H9 (cell line): ENCODE measurements at places on chromosomes 5 and 9.

GRCh38 chr5:15501091-15501791 lies 1.3 kb downstream of the FBXL7 start:
- H3K36me3 ChIP-seq: no peaks in the 10 kb centered on the region; the same call in 2 of the 3 replicates
- no peak overlapping the region for H3K27ac ChIP-seq
- peak overlapping the region; percentile 89 for H3K4me3 ChIP-seq
- H3K27me3 ChIP-seq: no peaks in the 10 kb centered on the region
- peak; percentile 75 for DNase-seq
- no peaks in the 10 kb centered on the region for H3K4me1 ChIP-seq

- no peaks in the 10 kb centered on the region for H3K4me1 ChIP-seq
- peak; percentile 10 for DNase-seq
- no peaks in the 10 kb centered on the region for H3K27me3 ChIP-seq
- no peak overlapping the region for H3K4me3 ChIP-seq
These were observed 13.3 kb downstream of the OR13J1 start for GRCh38 chr9:35856882-35857281.

GRCh38 chr5:124236361-124237205 lies 509.9 kb downstream of the ZNF608 start:
- H3K27me3 ChIP-seq: no peaks in the 10 kb centered on the region
- H3K36me3 ChIP-seq: peaks cover 2% of the 10 kb centered on the region; the same call in 1 of the 2 replicates
- no peak overlapping the region for H3K27ac ChIP-seq
- H3K4me3 ChIP-seq: no peak overlapping the region

DNA sequence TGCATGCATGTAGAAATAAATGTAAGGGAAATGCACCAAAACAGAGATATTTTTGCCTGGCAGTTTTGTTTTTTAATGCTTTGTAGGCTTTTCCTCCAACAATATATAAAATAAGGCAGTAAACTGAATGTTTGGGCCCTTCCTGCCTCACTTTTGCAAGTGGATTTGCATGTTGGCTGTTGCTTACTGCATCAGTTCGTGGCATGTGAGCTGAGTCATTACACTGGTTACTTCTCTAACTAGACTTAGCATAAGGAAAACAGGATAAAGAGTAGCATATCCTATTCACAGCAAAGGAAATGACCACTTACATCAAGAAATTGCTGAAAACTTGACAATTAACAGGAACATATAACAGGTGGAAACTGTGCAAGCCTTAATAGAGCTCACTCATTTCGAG lies 113.4 kb downstream of the TLE1 start:
- H3K27me3 ChIP-seq: no peaks in the 10 kb centered on the region
- no peak overlapping the region for H3K4me3 ChIP-seq
- no peak for DNase-seq
- H3K4me1 ChIP-seq: peaks cover 5% of the 10 kb centered on the region; the same call in 1 of the 2 replicates
- H3K27ac ChIP-seq: no peak overlapping the region

DNA sequence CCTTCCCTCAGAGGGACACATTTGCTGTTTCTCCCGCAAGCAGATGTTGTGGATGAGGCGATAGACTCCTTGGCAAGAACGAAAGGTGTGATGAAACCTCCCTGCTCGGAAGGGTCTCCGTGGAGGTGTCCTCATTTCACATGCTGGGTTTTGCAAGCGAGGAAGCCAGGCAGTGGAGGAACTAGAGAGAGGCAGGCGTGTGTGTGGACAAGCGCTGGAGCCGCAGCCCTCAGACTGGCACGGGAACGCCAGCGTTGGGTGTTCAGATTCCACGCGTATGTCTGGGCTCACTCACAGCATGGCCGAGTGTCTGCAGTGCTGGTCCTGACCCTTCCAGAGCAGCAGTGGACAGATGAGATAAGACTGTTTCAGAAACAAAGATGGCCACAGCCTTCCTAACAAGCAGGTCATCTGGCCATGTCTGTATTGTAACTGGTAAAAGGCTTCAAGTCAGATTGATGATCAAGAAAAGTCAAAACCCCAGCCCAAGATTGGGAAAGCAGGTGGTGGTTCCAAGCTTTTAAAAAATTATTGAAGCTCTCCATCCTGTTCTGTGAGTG lies 35.0 kb upstream of the NCS1 start:
- peaks cover 20% of the 10 kb centered on the region; the same call in 1 of the 2 replicates for H3K4me1 ChIP-seq
- no peak for DNase-seq
- H3K4me3 ChIP-seq: no peak overlapping the region
- H3K27me3 ChIP-seq: no peaks in the 10 kb centered on the region
- H3K36me3 ChIP-seq: peaks cover 14% of the 10 kb centered on the region

DNA sequence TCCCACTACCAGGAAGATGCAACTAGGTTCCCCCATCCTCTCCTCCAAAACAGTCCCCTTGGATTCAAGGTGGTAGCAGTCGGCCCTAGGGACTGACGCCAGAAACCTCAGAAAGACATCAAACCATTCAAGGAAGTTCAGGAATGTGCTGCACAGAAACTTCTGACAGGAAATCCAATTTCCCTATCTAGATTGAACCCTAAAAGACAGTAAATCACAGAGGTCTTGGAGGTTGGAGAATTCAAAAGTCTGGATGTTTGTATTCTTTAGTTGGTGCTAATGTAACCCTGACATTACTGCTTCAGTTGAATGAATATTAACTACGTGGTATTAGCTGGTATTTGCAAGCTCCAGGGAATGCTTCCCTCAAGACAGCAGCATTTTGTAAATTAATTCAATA lies 125.3 kb downstream of the SYK start:
- no peak overlapping the region for H3K27ac ChIP-seq
- no peak overlapping the region for H3K4me3 ChIP-seq
- H3K36me3 ChIP-seq: no peaks in the 10 kb centered on the region
- DNase-seq: no peak
- H3K27me3 ChIP-seq: no peaks in the 10 kb centered on the region
- no peaks in the 10 kb centered on the region for H3K4me1 ChIP-seq

DNA sequence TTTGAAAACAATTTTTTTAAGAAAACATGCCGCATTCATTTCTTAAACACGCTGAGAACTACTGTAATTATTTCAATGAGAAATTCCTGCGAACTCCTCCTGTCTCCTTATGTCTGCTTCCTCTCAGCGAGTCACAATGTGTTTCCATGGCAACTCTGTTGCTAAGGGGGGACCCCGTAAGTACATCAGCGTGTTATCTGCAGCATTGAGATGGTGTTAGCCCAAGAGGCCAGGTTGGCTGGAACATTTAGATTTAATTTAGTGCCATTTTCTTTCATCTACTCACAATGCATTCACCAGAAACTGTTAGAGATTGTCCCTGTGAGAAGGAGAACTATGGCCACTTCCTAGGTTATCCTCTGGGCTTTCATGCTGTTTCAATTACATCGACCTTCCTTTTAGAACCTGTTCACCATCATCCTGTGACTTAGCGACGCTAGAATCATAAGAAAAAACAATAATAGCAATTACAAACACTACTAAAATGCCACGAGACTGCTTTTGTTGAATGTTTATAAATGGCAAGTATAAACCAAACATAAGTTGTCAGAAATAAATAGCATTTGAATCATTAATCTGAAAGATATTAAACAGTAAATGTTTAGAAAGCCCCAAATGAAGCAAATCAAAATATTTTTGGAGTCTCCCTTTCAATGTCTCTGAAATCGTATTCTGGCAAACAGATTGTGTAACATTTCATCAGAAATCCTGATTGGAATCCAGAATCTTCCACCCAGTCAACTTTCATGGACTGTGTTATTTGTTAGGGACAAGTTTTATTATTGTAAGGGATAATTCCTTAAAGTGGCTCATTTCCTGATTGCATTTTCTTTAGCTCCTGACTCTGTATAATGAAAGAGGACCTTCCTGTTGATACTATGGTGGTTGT lies 39.7 kb upstream of the SHC3 start:
- no peak overlapping the region for H3K27ac ChIP-seq
- DNase-seq: no peak
- no peaks in the 10 kb centered on the region for H3K36me3 ChIP-seq
- no peak overlapping the region for H3K4me3 ChIP-seq

- no peak overlapping the region for H3K4me3 ChIP-seq
- H3K4me1 ChIP-seq: no peaks in the 10 kb centered on the region; the same call in 1 of the 2 replicates
- peaks cover 9% of the 10 kb centered on the region; the same call in 1 of the 2 replicates for H3K27me3 ChIP-seq
- no peak for DNase-seq
- H3K27ac ChIP-seq: no peak overlapping the region
- no peaks in the 10 kb centered on the region; the same call in 2 of the 3 replicates for H3K36me3 ChIP-seq
These were observed 2.7 kb downstream of the TNC start for GRCh38 chr9:115115117-115115880.

DNA sequence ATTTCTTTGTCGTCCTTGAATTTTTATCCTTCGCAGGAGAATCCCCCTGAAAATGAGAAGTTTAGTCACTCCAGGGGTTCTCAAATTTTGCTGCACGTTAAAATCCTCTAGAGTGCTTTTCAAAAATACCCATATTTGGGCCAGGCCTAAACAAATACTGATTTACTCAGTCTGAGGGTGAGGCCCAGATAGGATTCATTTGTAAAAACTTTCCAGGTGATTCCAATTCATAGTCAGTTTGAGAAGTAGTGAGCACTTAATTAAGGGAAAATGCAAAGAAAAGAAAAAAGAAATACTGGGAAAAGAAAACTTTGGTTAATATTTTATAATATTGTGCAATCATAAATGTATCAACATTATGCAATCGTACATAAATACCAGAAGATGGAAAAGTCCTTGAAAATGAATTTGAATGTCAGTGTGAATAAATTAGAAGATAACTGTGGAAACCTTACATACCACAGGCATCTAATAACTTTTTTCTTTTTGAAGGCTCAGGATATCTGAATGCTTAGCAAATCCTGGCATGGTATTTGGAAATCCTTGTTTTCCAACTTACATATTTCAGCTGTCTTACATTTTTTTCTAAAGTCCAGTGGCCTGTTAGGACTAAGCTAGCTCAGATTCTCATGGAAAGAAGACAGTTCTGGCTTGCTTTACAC lies 116.5 kb upstream of the DAPK1 start:
- no peaks in the 10 kb centered on the region for H3K27me3 ChIP-seq
- no peak overlapping the region for H3K4me3 ChIP-seq
- DNase-seq: no peak
- H3K4me1 ChIP-seq: peaks cover 3% of the 10 kb centered on the region; the same call in 1 of the 2 replicates
- H3K36me3 ChIP-seq: no peaks in the 10 kb centered on the region

GRCh38 chr9:81885602-81886001 lies 42.6 kb upstream of the SPATA31D4 start:
- no peak overlapping the region for H3K4me3 ChIP-seq
- H3K36me3 ChIP-seq: no peaks in the 10 kb centered on the region
- H3K27ac ChIP-seq: no peak overlapping the region
- DNase-seq: no peak
- H3K27me3 ChIP-seq: no peaks in the 10 kb centered on the region

GRCh38 chr9:19174127-19174912 lies 47.0 kb upstream of the PLIN2 start:
- H3K36me3 ChIP-seq: no peaks in the 10 kb centered on the region
- no peak overlapping the region for H3K27ac ChIP-seq
- H3K4me1 ChIP-seq: no peaks in the 10 kb centered on the region
- DNase-seq: peak; percentile 38
- H3K27me3 ChIP-seq: no peaks in the 10 kb centered on the region

GRCh38 chr9:127561491-127562278 lies 50.4 kb upstream of the STXBP1 start:
- peaks cover 3% of the 10 kb centered on the region; the same call in 1 of the 2 replicates for H3K4me1 ChIP-seq
- H3K27ac ChIP-seq: no peak overlapping the region
- no peak overlapping the region for H3K4me3 ChIP-seq
- peaks cover 7% of the 10 kb centered on the region; the same call in 2 of the 3 replicates for H3K36me3 ChIP-seq
- no peaks in the 10 kb centered on the region for H3K27me3 ChIP-seq

DNA sequence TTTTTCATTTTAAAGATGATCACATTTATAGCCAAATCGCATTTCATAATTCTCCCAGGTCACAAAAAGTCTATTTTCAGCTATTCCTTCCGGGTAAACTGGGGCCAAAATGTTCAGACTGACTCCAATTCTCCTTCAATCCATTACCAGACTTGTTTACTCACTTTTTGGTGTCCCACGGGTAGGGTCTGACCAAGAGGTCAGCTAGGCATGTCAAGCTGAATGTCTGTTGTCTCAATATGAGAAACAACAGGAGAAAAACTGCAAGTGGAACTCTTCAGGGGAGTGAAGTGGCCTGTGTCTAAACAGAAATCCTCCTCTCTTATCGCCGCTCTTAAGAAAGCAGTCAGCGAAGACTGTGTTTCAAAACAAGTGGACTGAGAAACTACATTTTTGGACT lies 171.3 kb downstream of the APBA1 start:
- H3K4me1 ChIP-seq: no peaks in the 10 kb centered on the region
- H3K27me3 ChIP-seq: no peaks in the 10 kb centered on the region
- no peak for DNase-seq
- no peaks in the 10 kb centered on the region for H3K36me3 ChIP-seq
- no peak overlapping the region for H3K4me3 ChIP-seq

- no peak for DNase-seq
- no peaks in the 10 kb centered on the region for H3K27me3 ChIP-seq
- no peak overlapping the region for H3K4me3 ChIP-seq
- no peaks in the 10 kb centered on the region for H3K4me1 ChIP-seq
- H3K27ac ChIP-seq: no peak overlapping the region
These were observed 82.3 kb upstream of the TLE4 start for GRCh38 chr9:79489261-79490000.
